ENCODE measurements at places on chromosomes 3 and 15.

GRCh38 chr15:91981821-91982800 is 128.6 kb downstream of the SLCO3A1 start:
- no peak for DNase-seq

DNA sequence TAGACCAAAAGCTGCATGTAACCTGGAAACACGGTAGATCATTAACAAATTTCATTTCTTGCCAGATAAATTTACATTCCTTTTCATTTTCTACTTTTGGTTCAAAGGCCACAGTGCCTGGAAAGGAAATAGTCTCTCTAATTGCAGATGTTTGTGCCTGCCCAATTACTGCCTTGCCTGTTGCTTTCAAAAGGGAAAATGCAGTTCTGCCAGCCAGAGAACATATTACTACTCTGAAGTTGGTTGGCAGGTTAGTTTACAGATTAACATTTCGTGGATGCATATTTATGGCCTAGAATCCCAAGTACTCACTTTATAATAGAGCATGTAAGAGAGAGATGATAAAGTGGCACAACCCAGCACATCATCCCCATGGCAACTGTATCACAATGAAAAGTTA is 124.3 kb upstream of the LRRC3B start:
- DNase-seq = no peak

DNA sequence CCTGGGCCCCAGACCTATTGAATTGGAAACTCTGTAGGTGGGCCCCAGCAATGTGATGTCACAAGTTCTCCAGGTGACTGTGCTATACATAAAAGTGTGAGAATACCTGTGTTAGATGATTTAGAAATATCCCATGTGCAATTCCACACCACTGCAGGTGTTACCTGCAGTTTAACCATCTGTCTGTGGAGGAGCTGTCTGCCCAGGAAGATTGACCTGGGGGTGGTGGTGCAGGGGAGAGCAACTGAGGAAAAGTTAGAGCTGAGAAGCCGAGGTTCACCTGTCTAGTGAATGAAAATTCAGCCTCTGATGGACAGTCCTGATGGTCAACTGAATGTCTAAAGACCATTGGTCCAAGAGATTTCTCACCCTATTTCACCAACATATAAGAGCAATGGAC is 132.2 kb upstream of the SLC24A5 start:
- no peak for DNase-seq

- DNase-seq = no peak
Measured at GRCh38 chr3:13472286-13472685, 7.8 kb upstream of the HDAC11 start.

DNA sequence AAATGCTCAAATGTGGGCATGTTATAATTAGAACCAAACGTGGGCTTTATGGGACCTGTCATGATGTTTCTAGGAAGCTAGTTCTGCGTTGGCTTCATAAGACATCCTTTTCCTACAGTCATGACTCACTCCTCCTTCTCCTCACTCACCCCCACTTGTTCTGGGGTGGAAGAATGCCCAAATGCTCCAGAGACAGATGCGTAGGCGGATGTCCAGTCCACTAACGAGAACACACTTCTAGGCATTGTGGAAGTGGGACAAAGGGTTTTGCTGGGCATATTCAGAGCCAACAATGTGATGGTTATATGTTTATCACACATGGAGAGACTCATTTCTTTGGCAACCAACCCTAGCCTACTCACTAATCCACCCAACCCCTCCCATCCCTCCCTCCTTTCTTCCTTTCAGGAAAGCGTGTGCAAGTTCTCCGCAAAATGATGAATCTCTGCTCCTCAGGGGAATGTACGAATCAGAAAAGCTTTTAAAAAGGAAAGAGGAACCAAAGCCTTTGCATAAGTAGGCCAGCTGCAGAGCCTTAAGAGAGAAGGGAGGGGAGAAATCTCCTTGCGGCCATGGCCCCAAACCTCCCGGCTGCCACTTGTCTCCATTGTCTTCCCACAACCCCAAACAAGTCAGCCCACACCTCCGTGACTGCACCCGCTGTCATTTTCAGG is 123.0 kb upstream of the SPRED1 start:
- no peak for DNase-seq

DNA sequence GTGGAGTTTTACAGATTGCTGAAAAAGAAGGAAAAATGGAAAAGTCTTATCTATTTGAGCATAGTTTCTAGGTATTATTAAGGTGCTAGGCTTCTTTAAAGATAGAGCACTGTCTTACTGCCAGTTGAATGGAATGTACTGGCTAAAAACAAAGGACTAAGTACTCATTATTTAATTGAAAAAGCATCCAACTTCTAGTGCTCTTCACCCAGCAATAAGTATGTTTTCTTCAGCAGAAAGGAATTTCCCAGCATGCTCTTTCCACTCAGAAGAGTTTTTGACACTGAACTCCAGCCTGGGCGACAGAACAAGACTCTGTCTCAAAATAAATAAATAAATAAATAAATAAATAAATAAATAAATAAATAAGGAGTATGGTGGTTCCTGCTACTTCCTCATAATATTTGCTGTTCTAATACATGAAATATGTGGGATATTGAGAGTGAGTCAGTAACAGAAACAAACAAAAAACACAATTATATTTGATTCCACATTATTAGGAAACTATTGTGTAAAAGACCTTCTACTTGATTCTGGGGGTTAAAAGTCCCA is 70.6 kb downstream of the ATP13A4 start:
- no peak for DNase-seq

DNA sequence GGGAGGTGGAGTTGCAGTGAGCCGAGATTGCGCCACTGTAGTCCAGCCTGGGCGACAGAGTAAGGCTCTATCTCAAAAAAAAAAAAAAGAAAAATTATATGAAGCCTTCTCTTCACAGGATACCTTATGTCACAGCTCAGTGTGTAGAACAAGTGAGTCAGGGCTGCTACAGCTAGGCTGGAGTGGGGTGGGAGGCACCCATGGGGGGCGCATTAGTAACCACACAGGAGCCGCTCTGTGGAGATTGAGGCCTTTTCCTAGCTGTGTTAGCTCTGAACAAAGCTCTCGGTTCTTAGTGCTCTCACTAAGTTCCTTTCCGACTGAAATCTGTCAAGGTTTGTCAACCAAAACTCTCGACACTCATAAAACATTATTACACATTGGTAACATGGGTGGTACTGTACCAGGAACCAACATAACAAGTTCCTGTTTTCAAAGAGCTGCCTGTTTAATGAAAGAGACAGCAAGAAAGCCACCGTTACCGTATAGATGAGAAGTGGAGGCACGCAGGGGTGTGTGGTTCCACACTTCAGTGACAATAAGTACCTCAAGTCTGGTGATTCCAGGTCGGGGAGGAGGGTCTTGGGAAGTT is 4.5 kb downstream of the LRRC31 start:
- no peak for DNase-seq

Data from hematopoietic multipotent progenitor cell treated with erythropoietin and hydrocortisone succinate and interleukin-3 and kit ligand, for 17 days (in vitro differentiated cells).